C1 segment of cervical spinal cord (tissue), 14 donors: ENCODE measurements at places on chromosomes 4 and X.

DNA sequence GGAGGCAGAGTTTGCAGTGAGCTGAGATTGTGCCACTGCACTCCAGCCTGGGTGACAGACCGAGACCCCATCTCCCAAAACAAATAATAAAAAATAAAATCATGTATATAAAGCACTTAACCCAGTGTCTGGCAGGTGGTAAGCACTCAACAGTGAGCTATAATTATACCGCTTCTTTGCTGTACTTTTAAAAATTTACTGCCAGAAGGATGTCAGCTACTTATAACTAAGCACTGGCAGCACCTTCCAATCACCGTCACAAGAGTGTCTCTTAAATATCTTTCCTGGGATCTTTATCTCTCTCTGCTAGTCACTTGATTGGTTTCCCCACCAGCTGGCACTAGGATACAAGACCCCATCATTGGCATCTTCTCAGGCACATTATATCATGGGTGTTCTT is 53.9 kb upstream of the DAPP1 start:
- no peak for DNase-seq

DNA sequence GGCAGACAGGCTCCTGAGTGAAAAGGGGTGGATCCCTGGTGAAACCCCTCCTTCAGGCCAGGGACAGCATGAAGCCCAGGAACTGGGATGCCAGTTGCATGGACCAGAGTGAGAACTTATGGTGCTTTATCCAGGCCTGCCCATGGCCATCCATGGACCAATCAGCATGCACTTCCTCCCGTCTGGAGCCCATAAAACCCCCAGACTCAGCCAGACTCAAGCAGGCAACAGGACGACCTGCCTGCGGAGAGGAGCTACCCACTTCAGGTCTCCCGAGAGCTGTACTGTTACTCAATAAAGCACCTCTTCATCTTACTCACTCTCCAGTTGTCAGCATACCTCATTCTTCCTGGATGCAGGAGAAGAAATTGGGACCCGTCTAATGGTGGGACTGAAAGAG is 42.9 kb downstream of the NALF2 start:
- DNase-seq: no peak

GRCh38 chrX:17592117-17592516 is 145.2 kb upstream of the SCML1 start:
- DNase-seq: no peak

DNA sequence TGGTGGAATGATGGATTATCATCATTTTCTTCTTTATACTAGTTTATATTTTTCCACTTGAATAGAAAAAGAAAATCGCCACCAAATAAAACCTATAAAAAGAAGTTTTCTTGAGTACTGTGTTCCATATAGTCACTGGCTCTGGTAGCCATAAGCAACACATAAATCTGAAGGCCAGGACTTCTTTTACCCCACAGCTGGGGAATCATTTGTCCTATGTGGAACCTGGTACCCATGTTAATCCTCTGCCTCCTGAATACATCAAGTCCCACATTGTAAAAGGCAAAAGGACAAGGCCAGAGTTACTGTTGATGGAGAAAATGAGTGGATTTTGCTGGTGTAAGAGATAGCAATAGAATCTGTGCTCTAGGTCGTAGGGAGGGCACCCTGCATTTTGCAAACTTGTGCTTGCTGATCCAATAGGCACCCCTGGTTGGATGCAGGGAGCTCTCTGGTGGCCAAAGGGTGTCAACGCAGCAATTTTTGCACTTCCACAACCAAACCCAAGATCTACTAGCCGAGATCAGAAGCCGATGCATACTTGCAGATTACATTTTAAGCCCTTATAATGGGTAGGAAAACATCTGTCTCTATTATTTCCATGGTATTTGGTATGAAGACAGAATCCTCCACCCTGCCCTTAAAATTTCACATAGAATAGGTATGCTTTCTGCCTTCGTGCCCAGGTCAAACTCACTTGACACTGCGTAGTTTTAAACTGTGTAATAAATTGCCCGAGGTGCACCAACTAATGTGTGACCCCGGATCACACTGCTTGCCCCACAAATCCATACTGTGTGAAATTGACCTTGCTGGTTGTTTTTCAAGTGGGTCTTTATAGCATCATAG is 146.2 kb upstream of the SCML1 start:
- DNase-seq: peak; percentile 8

DNA sequence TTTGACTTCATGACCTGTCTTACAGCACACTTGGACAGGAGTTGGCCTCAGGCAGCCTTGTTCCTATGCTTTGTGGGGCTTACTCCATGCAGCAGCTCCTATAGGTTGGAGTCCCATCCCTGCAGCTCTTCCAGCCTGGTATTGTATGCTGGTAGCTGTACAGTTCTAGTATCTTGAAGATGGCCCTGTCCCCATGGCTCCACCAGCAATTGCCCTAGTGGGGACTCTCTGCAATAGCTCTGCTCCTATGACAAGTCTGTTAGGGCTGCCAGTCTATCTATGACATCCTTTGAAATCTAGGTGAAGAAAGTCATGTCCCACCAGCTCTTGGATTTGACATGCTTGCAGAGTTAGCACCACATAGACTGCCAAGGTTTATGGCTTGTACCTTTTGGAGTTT is 252.6 kb downstream of the ANTXR2 start:
- no peak for DNase-seq

DNA sequence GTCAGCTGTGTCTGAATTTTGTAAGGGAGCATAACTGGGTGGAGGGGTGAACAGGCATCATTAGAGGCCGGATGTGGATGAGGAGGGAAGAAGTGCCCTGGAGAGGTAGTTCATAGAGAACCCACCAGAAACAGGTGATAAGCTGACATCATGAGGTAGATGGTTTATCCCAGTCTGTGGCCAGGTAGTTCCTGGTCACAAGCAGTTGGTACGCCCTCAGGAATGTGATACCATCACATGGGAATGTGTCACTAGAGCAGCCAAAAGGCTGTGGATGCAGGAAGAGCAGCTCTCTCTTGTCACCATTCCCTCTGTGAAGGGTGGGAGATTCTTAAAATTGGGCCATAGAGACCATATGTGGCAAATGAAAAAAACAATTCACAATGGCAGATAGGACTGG is 21.9 kb downstream of the MSN start:
- DNase-seq: no peak

- no peak for DNase-seq
These were observed 1.4 kb upstream of the ADGRL3 start for GRCh38 chr4:61198686-61199085.

DNA sequence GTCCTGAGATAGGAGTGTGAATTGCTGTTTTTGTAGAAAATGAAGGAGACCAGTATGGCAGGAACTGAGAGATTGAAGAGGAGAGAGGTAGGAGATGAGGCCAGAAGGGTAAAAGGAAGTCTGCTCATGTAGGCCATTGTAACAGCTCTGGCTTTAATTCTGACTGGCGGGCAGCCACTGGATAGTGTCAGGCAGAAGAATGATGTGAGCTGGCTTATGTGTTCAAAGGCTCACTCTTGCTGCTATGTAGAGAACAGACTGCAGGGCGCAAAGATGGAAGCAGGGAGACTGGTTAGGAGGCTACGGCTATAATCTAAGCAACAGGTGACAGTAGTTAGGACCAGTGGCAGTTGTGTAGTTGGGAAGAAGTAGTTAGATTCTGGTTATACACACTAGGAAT is 160.2 kb upstream of the FGF13 start:
- no peak for DNase-seq

DNA sequence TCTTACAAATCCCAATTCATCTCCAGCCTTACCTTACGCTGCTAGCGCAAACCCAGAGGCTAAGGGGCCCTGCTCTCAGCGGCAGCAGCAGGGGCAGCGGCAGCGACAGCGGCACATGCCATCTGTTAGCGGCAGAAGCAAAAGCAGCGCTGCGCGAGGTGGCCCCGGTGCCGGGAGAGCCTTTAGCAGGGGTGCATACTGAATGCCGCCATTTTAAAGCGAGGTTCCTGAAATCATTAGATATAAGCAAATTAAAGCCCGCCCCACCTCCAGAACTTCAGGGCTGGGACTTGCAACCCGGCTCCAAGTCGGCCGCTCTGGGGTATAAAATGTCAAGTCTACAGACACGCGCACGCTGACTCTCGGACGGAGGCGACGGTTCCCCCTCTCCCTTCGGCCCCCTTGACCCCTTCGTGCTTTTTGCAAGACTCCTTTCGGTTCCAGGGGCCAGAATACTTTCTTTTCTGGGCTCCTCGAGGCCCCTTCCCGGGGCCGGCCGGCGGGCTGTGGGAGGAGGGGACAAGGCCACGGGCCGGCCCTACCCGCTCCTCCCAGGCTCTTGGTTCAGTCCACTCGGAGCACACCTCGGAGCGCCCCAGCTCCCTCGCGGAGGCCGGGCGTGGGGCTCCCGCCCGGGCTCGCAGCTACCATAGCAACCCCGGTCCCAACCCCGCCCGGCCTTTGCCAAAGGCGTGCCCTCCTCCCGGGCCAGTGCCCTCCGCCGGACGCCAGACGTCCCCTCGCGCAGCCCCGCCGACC is at the start of gene MBNL3:
Gene MBNL3, minus strand, starts transcription at position 220 of the 759 bp plus-strand sequence. CDS start 49,427 bp downstream, outside the sequence.
- DNase-seq: no peak

- no peak for DNase-seq
These were observed 16.8 kb downstream of the PNMA6E start for GRCh38 chrX:153384390-153384789.

DNA sequence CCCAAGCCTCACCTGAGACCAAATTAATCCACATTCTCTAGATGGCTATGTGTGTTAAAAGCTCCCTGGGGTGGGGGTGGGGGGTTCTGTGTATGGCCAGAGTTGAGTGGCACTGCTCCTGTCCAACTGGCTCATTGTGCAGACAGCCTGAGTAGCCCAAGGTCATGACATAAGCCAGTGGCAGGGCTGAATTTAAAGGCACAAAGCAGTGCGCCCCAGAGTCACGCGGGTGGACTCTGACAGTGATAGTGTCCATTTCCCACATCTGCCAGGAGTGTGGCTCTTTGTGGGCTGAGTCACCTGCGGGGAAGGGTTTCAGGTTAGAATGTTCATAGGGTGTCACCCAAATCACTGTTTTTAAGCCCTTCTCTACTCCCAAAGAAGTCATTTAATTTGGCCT is 45.4 kb downstream of the SCD5 start:
- DNase-seq: no peak

GRCh38 chrX:110012818-110013485 is 10.0 kb downstream of the TMEM164 start:
- no peak for DNase-seq

DNA sequence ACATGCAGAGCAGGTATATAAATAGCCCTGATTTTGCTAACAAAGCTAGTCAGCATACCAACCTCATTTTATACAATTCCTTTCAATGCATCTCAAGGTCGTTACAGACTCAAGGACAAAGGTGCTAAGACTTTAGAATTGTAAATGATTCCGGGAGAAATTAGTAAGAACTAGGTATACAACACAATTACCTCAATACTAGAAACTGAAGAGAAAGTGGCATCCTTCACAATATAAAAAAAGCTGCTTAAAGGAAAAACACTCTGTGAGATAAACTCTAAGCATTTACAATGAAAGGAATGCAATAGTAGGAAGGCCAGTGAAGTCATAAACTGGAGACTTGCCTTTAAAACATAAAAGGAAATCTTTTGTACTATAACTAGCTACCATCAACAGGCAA is 11.9 kb downstream of the TNMD start:
- no peak for DNase-seq

DNA sequence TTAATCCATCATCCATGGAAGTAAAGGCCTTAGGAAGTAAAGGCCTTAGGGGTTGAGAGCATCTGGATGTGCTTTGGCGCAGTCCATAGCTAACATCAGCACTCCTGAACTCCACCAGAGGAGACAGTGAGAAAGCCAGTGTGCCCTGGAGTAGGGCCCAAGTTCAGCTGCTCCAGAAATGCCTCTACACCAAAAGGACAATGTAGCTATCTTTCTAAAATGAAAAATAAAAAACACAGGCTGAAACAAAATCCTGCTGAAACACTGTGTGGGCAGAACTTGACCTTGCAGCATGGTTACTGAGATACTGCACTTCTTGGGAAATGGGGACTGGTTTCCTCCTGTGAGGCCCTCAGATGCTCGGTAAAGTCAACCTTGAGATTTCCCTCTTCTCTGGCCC is 29.3 kb downstream of the SH3RF1 start:
- no peak for DNase-seq

DNA sequence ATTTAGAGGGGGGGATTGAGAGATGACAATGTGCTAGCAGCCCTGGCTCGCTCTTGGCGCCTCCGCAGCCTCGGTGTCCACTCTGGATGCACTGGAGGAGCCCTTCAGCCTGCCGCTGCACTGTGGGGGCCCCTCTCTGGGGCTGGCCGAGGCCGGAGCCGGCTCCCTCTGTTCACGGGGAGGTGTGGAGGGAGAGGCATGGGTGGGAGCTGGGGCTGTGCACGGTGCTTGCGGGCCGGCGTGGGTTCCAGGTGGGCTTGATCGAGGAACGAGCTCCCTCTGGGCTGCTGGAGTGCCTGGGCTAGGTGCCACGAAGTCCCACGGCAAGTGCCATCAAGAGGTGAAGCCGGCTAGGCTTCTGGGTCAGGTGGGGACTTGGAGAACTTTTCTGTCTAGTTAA is 6.9 kb downstream of the C4orf46 start:
- no peak for DNase-seq

DNA sequence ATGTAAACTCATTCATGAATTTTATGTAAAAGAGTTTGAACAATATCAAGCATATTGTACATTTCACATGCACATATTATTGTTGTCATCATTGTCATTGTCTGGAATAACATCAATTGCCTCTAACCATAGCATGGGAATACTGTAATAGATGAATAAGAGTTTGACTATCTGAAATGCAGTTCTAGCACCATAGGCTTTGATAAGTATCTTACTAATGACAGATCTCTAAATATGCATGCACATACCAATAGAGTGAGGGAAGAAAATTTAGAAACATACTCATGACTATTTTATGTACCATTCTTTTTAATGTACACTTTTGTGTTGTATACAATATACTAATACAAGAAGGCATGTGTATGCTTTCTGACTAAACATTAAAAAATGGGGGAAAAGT is 161.6 kb upstream of the SPRY1 start:
- DNase-seq: no peak

GRCh38 chr4:25838526-25838925 is 24.3 kb downstream of the SEL1L3 start:
- DNase-seq: no peak

DNA sequence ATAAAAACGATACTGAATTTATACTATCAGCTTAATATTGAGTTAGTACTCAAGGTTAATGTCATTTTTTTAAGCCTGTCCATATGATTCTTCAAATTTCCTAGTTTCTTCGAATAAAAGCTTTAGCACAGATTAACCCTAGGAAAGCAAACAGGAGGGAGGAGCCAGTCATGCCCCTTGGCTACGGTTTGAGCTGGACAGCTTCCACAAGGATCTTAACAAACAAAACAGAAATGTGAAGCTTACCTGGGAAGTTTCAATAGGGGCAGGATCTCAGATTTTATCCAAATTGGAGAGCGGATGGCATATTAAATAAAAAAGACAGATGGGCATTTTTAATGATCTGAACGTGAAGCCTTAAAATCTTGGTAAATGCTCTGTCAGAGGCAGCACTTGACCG is 2.3 kb downstream of the NWD2 start:
- DNase-seq: no peak

DNA sequence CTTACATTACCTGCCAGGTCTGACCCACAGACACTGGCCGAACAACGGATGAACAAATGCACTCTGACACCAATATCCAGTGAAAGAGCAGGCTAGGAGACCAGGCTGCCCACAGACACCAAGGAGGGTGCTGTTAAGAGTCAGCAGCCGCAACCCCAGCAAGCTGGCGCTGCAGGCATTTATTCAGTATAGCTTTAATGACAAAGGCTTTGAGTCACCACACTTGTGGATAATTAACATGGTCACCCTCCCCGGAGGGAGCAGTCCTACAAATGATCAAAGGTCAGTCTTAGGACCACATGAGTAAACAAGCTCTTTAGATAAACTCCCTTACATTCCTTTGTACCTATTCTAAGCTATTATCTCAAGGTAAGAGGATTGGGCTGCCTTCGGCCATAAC is 368.5 kb upstream of the GRID2 start:
- DNase-seq: no peak
